ENCODE measurements at places on chromosomes 5 and 9.
A peak's percentile ranks its signal among the peaks of the same experiment; 100 is the strongest.

GRCh38 chr9:8036914-8037524 is 237.4 kb upstream of the DMAC1 start:
- DNase-seq, result no peak

DNA sequence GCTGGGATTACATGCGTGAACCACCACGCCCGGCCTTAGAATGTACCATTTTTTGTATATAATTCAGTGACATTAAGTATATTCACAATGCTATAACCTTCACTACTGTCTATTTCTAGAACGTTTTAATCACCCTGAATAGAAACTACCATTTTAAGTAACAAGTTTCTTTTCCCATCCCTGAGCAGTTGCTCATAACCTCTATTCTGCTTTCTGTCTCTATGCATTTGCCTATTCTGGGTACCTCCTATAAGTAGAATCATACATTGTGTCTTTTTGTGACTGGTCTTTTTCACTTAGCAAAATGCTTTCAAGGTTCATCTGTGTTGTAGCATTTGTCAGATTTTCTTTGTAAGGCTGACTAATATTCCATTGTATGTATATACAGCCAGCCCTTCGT is 39.9 kb downstream of the DDX46 start:
- no peak for DNase-seq

- DNase-seq, result peak; percentile 10
These were observed 712.0 kb downstream of the CETN3 start for GRCh38 chr5:89697581-89697980.

DNA sequence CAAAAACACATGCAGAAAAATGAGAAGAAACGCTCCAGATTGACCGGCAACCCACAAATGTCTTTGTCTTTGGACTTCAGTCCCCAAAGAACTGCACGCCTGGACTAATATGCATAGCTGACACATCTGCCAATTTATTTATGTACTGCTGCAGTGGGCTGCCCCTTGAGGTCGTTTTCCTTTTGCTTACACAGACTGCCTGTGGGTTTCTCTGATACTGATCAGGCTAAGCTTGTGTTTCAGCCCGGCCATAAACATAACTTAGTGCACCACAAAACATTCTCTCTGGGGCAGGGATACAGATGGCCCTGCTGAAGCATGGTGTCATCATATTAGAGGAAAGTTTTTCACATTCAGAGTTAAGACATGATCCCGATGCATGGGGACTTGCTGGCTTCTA is 75.4 kb downstream of the NUDT12 start:
- no peak for DNase-seq

DNA sequence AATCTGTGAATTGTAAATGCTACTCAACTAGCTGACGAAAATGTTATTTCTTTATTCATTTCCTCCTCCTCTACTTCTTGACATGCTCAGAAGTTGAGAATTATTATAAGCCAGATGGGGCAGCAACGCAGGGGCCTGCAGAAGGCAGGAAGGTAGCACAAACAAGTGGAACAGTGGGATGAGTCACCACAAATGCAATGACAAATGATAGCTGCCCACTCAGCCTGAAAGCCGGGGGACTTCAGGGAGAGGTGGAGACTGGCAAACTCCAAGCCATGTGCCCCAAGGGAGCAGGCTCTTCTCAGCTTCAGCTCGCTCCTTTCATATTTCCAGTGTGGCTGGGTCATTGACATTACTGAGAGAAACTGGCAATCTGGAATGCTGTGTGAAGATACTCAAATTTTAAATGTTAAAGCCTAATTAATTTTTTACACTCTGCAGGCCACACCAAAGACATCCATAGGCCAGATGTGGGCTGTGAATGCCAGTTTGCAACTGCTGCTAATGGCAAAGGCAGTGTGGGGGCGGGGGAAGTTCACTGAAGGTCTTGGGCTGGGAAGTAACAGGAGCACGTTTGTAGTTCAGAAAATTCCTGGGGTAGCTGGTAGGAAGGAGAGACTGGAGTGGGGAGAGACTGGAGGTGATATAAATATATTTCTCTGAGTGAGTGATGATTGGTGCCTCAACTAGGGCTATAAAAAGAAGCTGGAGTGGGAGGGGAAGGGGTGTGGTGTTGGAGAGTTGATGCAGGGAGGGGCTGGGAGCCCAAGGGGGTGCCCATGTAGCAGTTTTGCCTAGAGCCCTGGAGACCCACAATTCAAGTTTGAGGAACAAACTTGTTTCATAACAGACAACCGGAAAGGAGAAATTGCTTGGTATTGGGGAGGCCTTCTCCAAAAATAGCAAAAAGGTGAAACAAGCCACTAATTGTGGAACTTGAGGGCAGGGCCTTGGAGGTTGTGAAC is 20.8 kb upstream of the ADRB2 start:
- peak; percentile 23 for DNase-seq

DNA sequence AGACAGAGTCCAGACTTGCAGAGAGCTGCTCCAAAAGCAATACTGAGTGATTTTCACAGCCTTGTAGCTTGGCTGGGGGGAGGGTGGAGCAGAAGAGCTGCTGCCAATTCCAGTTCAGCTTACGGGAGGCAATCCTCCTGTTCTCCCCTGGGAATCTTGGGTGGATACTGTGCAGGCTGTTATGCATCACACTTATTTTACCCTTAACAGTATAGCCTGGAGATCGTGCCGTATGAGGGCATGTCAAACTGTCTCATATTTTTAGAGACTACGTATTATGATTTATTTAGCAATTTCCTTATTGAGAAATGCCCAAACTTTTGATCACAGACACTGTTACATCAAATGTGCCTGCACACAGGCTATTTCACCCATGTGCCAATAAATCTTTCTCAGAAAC is 85.2 kb downstream of the BASP1 start:
- DNase-seq, result peak; percentile 83

GRCh38 chr5:31771500-31771899 is 132.6 kb downstream of the PDZD2 start:
- DNase-seq, result no peak

GRCh38 chr5:155564541-155564940 is 551.0 kb downstream of the KIF4B start:
- DNase-seq, result no peak
